ENCODE measurements at places on chromosomes 12 and 14.
A peak's percentile ranks its signal among the peaks of the same experiment; 100 is the strongest.

GRCh38 chr12:5470221-5470620 lies 38.3 kb downstream of the NTF3 start:
- DNase-seq = no peak

- peak; percentile 26 for DNase-seq
Measured at GRCh38 chr12:20415028-20415427, 46.7 kb downstream of the PDE3A start.

GRCh38 chr14:33948869-33949408 lies 1.9 kb downstream of the EGLN3 start:
- no peak for DNase-seq

DNA sequence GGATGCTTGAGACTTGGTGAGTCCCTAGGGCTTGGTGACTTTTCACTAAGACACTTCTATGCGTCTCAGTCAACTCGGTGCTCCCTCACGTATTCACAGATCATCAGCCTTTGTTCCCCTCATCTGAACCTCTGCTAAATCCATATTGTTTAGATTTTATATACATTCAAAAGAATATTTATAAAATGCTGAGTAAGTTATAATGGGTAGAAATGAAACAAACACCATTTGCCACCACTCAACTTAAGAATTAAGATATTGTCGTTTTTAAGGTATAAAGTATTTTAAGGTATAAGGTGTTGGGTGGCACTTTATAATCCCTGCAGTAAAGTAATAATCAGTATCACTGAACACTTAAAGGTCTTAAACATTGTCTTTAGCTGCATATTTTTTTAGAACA lies 103.0 kb downstream of the TTLL5 start:
- DNase-seq = no peak

GRCh38 chr12:105262461-105263184 lies 26.6 kb upstream of the APPL2 start:
- DNase-seq = no peak

DNA sequence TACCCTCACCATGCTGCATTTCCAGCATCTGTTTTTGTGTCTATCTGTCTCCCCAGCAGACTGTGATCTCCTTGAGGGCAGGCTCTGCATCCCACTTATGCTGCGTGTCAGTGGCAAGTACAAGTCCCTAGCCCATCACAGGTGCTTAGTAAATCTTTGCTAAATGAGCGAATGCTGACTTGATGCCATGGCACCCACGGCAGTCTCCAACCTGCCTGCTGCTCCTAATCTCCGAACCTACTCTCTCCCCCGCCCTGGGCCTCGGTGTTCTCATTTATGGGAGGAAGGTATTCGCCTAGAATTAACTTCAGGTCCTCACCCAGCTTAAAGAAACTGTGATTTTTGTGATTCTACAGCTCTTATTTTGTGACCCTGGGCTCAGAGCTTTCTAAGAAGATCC lies 109.9 kb downstream of the PRMT8 start:
- no peak for DNase-seq
